ENCODE measurements at places on chromosomes 7 and 10.

GRCh38 chr10:45375101-45375500 is 1.1 kb downstream of the ALOX5 start:
- no peak for DNase-seq

DNA sequence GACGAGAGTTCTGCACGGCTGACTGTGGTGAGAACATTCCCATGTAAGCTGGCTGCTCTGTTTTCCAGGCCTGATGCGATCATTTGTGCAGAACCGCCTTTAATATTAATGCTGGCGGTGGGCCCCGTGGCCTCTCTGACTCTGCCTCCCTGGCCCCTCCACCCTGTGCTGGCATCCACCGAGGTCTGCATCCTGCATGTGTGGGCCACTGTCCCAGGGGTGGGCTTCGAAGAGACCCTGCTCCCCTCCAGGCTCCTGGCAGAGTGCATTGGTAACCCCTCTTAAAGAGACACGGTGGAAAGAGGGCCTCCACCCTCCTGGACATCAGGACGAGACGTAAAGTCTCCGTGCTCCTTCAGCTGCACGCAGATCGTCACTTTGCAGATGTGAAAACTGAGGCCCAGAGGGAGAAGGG is 67.3 kb upstream of the FAM20C start:
- DNase-seq = no peak

DNA sequence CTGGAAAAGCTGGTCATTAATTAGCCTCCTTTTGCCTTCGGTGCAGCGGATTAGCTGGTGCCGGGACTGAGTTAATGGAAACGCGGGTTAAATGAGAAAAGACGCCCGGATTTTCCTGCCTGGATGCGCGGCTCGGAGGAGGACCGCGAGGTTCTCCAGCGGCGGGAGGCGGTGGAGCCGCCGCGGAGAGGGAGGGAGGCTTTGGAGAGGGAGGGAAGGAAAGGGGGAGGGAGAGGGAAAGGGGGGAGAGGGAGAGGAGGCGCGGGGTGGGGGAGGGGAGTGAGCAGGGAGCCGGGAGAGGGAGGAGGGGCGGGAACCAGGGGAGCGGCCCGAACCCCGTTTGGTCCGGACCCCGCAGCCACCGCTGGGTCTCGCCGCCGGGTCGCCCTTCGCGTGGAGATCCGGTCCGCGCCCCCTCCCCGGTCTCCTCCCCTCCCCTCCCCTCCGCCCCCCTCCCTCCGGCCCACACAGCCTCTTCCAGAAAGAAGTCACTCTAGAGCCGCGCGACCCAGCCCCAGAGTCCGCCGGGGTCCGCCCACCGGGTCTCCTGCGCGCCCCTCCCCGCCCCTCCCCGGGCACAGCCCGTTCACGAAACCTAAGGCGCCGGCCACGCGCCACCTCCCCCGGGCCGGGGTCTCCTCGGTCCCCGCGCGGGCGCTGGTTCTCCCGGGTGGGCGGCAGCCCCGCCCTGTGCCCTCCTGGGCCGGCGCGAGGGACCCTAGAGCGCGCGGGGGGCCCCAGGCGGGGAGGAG is 347.5 kb downstream of the DNAJB6 start:
- no peak for DNase-seq

DNA sequence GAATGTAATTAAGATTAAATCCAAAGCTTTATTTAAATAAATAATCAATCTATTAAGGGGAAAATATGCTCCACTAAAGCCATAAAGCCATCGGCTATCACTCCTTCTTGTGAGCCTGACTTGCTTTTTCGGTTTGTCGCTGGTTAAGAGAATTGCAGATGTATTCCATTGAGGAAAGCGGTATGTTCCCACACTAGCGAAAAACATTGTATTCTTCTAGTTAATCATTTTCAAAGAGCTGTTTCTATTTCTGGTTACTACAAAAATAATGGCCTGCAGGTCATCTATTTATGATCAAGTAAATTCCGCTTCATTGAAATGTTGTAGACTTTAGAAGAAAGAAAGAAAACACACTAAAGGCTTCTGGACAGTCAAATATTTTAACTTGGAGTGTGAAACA is 173.4 kb downstream of the CACNB2 start:
- no peak for DNase-seq

- DNase-seq = no peak
Observed at GRCh38 chr7:74657692-74658177, at the start of gene GTF2I. TSS of gene GTF2I (plus strand) at chr7:74657718. CDS start at chr7:74689129, 31,411 bp downstream.

DNA sequence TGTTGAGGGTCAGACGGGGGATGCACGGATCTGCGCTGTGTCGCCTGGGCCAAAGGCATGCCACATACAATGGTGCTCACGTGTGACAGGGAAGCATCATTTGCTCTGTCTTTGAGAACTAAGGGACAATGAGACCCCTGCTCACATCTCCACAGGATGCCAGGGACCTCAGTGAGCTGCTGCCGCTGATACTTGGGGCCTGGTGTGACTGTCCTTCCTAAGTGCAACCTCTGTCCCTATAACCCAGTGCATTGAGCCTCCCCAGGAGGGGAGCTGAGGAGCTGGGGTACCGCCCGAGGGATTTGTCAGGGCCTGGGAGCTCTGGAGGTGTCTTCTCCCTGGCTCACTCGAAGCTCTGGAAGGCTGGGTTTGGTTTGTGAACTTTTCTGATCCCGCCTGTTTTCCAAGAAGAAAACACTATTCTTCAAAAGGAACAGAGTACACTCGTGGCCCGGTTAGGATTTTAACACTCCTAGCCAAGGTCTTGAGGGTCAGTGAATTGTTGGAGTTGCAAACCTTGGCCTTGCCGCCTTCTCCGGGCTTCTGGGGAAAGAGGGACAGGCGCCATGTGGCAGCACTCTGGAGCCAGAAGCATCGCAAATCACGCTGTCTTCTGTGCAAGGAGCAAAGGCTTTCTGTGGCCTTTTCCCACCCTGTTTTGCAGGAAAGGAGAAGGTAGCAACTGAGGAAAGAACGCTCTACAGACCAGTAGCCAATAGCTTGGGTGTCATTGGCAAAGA is 26.2 kb upstream of the CTBP2 start:
- DNase-seq = no peak

DNA sequence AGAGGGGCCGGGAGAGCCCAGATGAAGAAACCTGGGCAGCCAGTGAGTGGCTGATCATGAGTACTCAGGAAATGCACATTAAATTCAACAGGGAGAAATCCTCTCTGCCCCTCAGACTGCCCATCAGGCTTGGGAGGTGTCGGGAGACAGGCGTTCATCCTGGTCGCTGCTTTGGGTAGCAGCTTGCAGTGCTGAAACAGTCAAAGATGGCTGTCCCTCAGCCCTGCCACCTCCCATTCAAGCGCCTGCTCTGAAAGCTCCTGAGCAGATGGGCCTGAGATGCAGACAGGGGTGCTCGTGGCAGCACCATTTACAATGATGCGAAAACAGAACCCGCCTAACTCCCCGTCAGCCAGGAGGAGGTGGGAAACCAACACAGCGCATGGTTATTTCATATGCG is 3.6 kb upstream of the JAKMIP3 start:
- DNase-seq = no peak

DNA sequence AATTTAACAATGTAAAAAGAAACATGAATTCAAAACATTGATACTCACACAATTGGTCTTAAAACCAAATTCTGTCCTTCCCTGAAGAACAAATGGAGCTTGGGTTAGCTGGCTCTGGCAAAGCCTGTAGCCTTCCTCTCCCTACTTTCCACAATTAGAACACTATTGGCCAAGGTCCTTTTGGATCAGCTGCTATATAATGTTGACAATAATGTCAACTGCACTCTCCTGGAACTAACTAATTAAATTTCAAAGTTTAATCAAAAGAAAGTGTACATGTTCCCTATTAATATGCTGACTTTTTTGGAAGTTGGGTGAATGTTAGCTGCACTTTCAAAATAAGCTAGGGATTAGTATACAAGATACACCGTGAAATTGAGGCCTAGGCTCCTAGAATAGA is 440.1 kb upstream of the NFE2L3 start:
- no peak for DNase-seq

- no peak for DNase-seq
Observed at GRCh38 chr10:132729810-132730572, 56.0 kb downstream of the NKX6-2 start.

GRCh38 chr10:131946321-131946751 is 35.4 kb downstream of the BNIP3 start:
- DNase-seq = no peak

GRCh38 chr10:112583236-112583939 is 136.4 kb downstream of the VTI1A start:
- no peak for DNase-seq

- DNase-seq = no peak
Observed at GRCh38 chr7:128841171-128841690, 11.0 kb downstream of the FLNC start.

DNA sequence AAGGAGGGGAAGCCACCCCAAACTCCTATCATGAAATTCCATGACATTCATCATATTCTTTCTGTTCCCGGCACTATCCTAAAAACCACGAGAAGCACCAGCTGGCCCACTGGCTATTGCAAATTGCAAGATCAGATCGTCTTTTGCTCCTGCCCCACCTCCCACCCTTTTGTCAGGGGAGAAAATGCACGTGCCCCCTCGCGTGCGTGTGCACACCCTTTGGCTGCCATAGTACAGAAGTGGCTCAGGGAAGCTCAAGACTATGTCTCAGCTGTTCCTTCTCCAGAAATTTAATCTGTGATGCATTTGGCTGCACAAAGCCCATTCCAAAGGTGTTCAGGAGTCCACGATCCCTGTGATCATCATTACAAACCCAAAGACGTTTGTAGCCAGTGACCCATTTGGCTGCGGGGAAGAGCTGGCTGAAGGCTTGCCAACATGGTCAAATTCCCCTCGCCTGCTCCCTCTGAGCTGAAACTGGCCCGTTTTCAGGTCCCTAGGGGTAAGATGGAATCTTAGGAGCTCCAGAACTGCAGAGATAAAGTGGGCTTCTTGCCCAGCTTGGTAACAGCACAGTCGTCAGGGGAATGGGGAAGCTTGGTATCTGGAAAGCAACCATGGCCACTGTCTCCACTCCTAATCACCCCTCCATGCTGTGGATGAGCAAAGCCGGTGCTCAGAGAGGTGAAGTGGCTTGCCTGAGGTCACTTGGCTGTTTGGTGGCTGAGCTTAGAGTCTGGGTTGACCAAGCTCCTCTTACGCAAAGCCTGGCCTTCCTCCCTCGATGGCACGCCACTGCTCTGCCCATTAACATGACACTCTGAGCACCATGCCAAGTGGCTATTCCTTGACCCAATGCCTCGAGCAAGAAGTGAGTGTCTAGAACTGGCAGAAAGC is 155.4 kb downstream of the NEURL1 start:
- no peak for DNase-seq

- DNase-seq = no peak
Observed at GRCh38 chr10:3467052-3467951, 294.7 kb upstream of the PITRM1 start.

GRCh38 chr10:126171555-126171954 is 216.7 kb downstream of the ADAM12 start:
- DNase-seq = no peak

DNA sequence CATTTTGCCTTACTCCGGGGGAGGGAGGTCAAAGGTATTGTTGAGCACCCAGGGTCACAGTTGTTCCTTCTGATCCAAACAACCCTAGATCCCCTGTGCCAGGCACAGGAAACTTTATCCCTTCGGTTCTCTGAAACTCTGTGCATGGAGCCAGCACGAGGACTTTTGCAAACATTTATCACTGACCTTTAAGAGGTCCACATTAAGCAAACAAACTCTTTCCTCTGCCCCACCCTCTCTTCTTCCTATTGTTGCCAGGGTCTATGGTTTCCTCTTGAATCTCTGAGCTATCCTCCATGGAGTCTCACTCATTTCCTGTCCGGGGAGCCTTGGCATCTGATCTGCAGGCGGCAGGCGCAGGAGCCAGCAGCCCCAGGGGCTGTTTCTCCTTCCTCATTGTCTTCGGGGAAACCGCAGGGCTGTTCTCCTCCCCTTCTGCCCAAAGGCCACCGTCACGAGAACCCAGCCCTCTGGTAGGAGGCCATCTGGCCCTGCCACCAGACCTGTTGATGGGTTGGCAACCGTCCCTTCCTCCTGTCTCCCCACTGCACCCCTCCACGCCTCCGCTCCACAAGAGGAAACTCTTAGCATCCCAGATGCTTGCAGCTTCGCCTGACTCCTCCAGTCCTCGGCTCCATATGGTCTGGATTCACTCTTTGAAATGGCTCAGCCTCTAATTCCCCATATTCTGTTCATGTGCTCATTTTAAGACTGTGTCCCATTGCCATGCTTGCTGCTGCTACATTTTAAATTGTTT is 327.3 kb upstream of the NRP1 start:
- DNase-seq = no peak

- no peak for DNase-seq
Observed at GRCh38 chr10:110208614-110209453, 1.4 kb downstream of the MXI1 start.

GRCh38 chr7:121546632-121547543 is 150.8 kb upstream of the FAM3C start:
- no peak for DNase-seq

GRCh38 chr7:1149351-1149794 is 10.6 kb downstream of the ZFAND2A start:
- no peak for DNase-seq

DNA sequence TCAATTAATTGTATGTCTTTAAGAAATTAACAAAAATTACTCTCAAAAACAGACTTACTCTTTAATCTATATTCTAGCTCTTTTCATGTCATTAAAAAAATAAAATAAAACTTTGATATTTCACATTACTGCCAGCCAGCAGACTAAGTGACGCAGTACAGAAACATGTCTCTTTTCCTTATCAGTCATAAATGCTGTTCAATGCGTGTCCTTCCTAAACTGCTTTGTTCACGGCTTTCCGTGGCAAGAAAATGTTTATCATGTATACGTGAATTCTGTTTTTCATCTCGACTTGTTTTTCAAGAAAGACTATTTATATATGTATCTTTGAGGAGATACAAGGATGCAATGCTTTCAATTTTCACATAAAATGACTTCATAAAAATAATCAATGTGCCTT is 182.4 kb downstream of the DOCK4 start:
- no peak for DNase-seq

DNA sequence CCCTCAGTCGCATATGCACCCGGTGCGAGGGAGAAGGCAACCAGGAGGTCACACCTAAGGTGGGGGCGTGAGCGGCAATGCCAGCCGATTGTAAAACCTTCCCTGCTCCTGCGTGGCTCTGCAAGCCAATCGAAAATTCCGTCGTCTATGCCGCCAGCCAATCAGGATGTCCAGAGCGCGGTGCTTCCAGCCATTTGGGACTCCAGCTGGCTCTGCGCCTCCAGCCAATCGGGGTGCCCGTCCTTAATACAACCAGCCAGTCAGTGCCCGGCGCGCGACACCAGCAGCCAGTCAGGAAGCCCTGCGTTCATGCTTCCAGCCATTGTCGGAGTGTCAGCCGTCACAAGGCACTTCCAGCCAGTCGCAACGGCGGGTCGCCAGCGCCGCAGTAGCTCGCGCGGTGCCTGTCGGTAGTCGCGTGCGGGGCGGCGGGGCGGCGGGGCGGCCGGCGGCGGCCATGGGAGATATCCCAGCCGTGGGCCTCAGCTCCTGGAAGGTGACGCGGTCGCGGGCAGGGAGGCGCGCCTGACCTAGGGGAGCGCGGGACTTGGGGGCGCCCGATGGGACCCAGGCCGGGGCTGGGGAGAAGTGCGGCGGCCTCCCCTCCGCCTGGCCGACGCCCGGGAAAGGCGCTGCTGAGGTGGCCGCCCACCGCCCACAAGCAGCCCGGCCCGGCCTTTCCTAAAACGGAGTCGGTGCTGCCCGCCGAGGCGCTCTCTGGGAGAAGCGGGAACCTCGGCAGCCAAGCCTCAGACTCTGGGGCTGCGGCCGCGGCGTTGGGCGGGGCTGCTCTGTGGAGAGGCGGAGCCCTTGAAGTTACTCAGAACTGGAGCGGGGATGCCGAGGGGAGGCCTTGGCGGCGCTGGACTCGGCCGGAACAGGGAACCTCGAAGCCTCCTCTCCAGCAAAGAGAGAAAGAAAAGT is at the start of gene AKR1E2:
Gene AKR1E2 (plus strand): TSS at position 340 of the 924 bp plus-strand sequence. CDS start 118 bp downstream, at position 458.
- DNase-seq = peak; percentile 58
